IMR-90 (cell line): ENCODE measurements at places on chromosomes 5 and 9. TPM values are rescaled to one million over a fixed set of nuclear protein-coding genes. Genes with fewer than 3 reads are reported as not detected.

The MYMK gene
- not detected in 2 replicates for polyA plus RNA-seq

- DNase-seq = no peak
Observed at GRCh38 chr5:115963566-115963965, 1.3 kb downstream of the LVRN start.

- DNase-seq = no peak
Observed at GRCh38 chr5:178432421-178433272, 157.5 kb downstream of the COL23A1 start.

The RANBP17 gene
- 7.9 and 8.2 TPM in 2 replicates for polyA plus RNA-seq

DNA sequence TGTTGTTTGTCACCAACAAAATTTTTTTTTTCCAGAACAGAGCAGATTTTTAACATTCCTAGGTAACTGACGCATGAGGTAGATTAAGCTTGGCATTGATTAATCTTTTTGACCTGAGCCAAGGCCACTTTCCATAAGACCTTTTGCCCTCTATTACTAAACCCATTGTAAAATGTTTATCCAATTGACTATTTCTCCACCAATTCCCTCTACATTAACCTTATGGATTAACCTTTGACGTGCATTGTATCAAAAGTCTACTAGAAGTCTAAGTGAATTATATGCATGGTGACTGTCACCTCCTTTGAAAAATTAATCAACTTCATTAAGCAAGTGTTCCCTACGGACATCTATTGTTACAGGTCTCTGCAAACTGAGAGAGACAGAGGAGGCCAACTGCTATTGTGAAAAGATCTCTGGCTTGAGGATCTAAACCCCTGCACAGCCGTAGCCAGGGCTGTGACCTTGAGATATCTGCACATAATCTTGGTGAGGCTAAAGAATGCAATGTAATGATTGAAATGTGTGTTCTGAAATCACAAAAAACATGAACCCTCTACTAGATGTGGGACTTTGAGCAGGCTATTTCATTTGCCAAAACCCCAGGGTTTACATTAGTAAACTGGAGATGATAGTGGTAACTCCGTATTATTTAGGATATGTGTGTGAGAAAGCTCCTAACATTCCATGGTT lies 632.2 kb downstream of the TLR4 start:
- no peak for DNase-seq

DNA sequence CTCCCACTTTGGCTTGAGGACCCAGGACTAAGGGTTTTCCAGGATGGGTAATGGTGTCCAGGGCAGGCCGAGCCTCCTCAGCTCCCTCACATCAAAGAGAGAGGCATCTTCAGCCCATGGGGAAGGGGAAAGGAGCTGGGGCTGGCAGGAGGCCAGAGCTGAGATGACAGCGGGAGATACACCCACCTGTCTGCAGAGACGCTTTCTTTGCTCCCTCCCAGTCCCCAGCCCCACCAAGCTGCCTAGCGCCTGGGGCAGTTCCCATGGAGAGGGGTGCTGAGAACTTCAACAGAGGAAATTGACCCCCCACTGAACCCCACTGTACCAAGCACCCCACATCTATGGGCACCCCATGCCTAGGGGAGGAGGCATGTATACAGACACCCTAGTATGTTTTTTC lies 10.6 kb downstream of the PCDH1 start:
- DNase-seq = no peak

The CTNND2 gene
- polyA plus RNA-seq = not detected in 2 replicates

DNA sequence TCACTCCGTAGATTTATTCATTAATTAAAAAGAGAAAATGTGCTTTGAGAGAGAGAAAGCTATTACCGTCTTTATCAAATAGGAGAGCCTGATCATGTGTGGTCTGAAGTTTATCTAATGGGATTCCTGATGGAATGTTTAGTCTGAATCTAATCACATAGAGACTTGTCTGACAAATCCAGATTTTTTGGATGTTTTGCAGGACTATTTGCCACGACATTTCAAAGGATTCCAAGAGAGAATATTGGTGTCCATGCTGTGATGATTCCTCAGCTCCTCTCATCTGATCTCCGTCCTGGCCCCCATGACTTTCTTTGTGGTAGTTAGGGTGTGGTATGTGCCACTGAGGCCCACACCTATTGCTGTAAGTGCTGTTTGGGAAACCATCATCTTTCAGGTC lies 20.1 kb upstream of the CDKN2B start:
- no peak for DNase-seq

The OR5C1 gene
- polyA plus RNA-seq = not detected in 2 replicates
